Cerebellar nuclear complex (tissue), 1 donor: ENCODE measurements at places on chromosomes 4 and X.

- DNase-seq, result no peak
Measured at GRCh38 chr4:683982-684622, 4.8 kb downstream of the SLC49A3 start.

DNA sequence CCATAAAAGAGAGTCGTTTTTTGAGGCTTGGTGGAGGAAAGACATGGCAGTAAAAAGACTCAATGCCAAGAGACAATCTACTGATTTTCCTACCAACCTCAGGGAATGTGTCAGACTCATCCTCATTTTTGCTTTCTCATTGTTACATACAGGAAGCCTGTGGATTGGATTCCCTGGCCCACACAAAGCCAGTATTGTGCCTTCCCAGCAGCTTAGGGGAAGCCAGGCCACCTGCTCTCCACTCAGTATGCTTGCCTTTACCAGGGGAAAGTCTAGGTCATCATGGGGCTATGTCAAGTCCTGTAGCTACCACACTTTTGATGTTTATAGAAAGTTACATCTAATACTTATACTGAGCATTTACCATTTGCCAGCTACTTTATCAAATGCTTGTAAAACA, 11.0 kb downstream of the BMX start:
- DNase-seq, result no peak

GRCh38 chr4:176193938-176194337, 1.4 kb downstream of the SPATA4 start:
- DNase-seq, result no peak

DNA sequence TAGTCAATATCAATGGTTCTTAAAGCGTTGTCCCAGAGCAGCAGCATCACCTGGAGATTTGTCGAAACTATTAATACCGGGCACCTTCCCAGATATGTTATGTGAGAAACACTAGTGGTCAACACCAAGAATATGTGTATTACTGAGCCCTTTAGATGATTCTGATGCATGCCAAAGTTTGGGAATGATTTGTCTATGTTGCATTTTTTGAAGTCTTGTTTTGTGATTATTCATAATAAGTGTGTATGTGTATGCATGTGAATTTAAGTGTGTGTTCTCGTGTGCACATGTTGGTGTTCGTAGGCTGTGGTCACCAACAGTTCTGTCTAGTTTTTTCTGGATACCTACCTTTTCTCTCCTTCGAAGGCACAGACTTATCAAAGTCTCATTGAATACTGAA, 749.4 kb downstream of the GRID2 start:
- DNase-seq, result no peak

DNA sequence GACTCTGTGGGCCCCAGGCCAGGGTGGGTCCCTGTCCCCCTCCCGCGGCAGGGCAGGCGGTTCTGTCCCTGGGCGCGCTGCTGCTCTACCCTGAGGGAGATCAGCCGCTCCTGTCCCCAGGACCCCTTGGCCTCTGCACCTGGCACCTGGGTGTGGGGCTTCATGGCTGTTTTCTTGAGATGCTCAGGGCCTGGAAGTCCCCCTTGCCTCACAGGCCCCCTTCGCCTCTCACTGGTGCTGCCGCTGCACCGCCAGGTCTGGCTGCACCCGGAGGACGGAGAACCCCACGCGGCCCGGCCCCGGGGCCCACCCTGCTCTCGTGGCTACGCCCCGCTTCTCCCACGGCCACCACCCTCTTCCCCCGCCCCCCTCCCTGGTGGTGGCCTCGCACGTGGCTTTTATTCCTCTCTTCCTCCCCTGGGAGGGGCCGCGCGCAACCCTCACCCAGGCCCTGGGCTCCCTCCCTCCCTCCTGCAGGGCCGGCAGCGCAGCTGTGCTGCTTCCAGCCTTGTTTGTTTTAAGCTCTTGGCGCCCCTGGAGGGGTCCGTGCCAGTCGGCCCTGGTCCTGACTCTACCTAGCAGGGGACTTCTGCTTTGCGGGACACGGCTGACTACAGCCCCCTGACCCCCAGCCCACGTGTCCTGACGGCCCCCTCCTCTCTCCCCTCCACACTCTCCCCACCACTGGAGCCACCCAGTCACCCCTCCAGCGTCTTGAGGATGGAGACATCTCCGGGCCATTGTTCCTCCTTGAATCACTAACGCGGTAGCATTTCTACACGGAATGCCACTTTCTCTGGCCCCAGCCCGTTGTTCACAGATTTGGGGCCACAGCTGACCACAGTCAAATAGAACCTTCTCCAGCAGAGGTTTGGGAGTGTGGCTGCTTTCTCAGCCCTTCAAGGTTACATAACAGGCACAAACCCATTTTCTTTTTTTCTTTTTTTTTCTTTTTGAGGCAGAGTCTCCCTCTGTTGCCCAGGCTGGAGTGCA, 20.6 kb upstream of the CLDN24 start:
- DNase-seq, result no peak

GRCh38 chr4:73727685-73728084, 12.7 kb upstream of the CXCL8 start:
- DNase-seq, result no peak

DNA sequence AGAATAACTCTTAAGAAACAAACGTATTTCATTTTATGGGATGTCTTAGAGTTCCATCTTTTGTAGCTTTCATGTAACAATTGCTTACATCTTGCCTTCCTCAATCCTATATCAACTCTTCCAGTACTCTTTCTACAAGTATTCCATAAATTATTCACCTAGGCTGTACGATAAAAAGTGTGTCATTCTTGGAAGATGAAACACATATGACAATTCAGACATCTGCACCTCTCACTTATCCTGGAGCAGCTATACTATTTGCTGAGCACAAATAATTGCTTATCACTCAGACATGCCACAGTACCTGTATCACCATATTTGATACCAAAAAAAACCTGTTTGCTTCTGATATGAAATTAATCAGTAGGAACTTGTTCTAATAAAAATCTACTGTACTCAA, 1.0 kb downstream of the POF1B start:
- DNase-seq, result no peak

DNA sequence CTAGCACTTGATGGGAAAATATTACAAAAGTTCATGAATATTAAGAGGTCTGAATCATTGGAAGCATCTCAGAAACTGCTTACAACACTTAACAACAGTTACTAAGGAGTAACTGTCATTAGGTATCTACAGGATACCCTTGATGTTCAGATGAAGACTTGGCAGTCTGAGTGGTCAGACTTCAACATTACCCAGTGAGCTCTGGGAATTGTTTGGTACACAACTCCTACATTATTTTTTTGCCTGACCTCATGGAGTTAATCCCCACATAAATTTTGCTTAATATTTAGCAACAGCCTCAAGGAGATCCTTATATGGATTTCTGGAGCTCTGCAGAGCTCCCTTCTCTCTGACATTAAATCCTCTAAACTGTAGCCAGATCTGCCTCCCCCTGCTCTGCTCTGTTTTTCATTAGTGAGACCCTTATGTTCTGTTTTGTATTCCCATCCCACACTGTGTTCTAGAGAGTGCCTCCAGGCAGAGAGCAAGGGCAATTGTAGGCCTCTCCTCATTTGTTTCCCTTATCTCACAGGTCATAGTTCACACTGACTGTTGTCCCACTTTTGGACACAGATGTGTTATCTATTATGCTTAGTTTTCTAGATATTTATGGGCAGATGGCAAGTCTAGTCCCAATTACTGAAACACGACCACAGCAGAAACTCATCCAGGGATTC, 368.8 kb downstream of the GASK1B start:
- no peak for DNase-seq

DNA sequence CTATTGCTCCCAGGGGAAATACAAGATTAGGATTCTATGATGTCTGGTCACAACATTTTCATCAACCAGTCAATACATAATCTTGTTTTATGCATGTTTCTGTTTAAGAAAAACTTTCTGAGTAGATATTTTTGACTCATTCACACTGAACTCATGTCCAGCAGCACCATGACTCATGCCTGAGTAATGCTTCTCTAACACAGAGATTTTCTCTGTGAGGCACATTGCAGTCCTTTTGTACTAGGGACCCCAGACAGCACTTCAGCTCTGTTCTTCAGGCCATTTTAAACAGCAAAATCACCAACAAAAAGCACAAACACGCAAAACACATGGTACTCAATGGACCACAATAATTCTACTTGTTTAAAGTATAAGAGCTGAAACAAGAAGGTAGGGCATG, 83.6 kb downstream of the MXRA5 start:
- DNase-seq, result no peak

GRCh38 chr4:169337510-169337909, 66.8 kb upstream of the SH3RF1 start:
- DNase-seq, result no peak

GRCh38 chrX:153539171-153539978, 21.9 kb downstream of the ATP2B3 start:
- peak; percentile 27 for DNase-seq

DNA sequence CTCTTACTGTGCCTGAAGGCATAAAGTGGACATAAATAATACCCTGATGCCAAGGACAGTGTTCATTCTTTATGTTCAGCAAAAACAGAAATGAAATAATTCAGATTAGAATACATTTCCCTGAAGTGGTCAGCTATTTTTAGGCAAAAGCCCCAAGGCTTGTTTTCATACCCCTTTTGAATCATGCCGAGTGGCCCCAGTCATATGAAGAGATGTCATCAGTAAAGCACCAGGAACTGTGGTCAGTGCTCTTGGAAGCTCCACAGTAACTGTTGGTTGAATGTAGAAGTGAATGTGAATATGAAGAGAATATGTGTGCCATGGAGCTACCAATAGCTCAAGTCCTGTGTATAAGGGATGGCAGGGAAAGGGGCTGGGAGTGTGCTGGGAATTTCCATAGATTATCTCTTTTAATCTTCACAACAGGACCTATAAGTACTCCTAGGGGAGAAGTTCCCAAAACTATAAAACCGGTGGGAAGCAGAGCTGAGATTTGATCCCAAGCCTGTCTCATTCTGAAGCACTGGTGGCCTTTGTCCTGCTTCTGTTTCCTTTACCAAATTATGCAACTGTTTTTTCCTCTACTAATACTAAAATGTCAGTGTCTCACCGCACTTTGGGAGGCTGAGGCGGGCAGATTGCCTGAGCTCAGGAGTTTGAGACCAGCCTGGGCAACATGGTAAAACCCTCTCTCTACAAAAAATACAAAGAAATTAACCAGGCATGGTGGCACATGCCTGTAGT, 52.6 kb downstream of the FNIP2 start:
- no peak for DNase-seq

- no peak for DNase-seq
Measured at GRCh38 chrX:109511113-109511512, 25.5 kb upstream of the NXT2 start.

- no peak for DNase-seq
Measured at GRCh38 chr4:25956260-25956659, 42.2 kb downstream of the SMIM20 start.

DNA sequence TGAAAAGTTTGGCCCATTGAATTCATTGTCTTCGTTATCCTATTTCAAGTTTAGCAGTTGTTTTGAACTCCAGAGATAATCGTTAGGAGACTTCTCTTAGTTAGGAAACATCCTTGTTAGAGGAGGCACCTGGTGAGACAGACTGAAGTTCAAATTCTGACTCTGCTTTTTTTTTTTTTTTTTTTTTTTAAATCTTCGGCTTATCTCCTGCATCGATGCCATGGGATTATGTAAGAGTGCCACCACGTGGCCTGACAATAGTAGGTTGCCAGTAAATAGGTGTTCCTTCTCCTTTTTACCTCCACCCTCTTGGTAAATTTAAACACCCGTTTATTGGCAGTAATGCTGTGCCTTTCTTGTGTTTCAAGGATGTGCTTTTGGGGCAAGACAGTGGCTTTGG, 149.3 kb downstream of the SOWAHB start:
- DNase-seq, result peak; percentile 40

GRCh38 chr4:26719954-26720552, 136.2 kb downstream of the TBC1D19 start:
- no peak for DNase-seq

- no peak for DNase-seq
Measured at GRCh38 chrX:144293229-144293628, 409.4 kb downstream of the UBE2NL start.

DNA sequence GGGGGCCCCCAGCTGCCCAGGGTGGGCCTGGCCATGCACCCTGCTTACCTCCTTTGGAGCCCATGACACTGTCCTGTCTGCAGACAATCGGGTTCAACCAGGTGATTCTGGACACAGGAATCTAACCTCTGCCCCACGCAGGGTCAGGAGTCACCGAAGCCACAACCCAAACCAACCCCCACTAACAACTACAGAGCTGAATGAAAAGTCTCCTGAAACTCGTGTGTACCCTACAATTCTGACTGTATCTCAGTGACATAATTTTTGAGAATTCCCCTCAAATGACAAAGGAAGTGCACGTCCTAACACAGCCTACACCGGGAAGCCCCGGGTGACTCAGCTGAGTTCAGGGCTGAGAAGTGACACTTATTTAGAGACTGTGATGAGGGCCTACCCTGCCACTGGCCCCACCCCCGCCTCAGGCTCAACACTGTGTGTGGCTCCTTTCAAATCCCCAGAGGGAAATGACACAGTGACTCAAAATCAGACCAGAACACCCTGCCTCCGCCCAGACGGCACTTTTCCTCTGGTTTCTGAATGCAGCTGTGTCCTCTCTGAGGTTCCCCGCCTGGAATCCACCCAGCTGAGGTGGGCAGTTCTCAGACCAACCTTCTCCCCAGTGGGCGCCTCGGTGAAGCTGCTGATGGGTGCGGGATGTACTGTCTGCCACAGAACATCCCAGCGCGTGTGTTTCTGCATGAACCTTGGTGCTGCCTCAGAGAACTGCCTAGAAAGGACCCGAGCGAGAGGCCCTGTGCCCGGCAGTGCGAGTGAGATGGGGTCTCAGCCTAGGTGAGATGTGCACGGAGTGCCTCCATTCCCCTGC, 9.9 kb downstream of the TNIP2 start:
- DNase-seq, result no peak

DNA sequence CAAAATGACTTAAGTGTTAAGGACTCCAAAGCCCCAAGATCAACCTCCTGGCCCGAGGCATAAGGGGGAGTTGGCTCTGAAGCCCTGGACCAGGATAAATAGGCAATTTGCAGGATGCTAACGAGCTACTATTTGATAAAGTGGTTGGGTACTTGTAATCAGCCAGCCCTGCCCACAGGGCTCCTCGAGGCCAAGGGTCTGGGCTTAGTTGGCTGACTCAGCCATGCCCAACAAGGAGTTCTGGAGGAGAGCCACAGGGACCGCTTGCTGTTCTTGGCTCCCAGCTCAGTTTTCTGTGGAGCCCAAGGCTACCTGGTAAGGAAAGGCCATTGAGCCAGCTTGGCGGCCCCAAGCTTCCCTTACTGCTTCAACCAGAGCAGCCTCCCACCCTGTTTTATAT, 7.8 kb downstream of the HMGB3 start:
- no peak for DNase-seq
